DMS153 (cell line): ENCODE measurements at places on chromosomes 3 and 15.

- no peak for DNase-seq
These were observed 103.5 kb downstream of the UBE3A start for GRCh38 chr15:25335279-25335678.

- no peak for DNase-seq
These were observed 734.3 kb upstream of the CFAP20DC start for GRCh38 chr3:59784164-59784563.

DNA sequence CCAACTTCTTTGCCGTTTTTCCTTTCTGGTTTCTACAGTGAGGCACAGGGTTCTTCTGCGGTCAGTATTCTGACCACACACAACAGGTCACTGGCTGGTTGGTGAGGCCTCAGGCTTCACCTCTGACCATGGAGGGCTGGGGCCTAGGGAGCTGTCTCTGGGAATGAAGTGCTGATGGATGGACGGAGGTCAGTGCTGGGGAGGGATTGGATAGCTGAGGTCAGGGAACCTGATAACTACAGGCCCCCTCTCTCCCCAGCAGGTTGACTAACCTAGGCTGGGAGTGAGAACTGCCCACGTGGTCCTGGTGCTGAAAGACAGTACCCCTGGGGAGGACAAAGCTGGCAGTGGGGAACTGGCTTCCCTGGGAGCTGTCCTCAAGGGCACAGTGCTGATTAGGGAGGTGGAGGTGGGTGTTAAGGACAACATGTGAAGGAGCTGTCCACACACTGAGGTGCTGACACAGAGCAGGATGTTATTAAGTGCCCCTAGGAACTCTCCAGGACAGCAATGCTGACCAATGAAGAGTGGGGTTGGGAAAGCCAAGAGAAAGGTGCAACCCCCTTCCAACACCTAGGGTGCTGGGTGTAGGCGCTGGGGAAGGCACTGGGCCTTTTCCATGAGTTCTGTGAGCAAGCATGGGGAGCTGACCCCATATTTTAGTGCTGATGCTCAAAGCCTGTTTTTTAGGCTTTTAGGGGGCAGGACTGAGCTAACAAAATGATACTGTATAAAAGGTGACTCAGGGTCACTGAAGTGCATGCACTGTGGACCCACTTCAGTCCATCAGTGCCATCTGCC, 45.2 kb downstream of the ATP2B2 start:
- no peak for DNase-seq

DNA sequence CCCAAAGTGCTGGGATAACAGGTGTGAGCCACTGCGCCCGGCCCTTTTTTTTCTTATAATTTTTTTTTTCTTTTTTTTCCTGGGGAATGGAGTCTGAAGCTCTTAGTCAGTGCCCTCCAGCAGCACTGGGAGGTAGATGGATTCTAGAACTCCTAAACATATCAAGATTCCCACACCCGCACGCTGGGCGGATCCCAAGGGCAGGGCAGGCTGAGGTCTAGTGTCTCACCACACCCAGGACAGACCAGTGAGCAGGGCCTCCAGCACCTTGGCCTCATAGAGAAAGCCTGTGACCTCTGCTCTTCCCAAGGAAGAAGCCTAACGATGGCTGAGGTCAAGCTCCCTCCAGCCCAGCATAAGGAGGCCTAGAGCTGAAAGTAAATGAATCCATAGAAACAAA, 153.7 kb upstream of the MEF2A start:
- no peak for DNase-seq

GRCh38 chr3:144109944-144110343, 138.3 kb downstream of the DIPK2A start:
- DNase-seq: no peak

DNA sequence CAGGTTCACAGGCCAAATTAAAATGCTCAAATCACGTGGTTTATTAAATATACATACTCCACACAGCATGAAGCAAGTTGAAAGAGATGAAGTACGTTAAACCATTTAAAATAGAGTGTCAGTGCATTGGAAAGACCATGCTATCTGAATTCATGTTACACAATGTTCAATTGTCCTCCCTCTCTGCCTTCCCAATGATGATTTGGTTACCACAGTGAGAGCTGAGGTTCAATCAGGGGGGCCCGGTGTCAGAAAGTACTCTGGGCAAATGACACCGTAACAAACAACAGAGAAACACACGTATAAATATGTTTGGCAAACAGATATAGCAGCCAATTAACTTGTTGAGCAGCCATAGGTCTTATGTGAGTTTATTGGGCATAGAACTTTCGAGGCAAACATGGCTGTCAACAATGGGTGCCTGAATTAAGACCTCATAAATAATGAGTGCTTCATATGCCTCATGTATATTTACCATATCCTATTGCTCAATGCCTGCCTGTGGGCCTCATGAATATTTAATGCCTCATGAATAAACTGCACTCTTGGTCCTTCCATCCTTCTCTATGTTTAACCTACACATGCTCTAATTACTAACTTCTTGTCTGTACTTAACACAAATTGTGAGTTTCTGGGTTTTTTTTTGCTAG, 641.5 kb downstream of the PLOD2 start:
- DNase-seq: peak; percentile 91

DNA sequence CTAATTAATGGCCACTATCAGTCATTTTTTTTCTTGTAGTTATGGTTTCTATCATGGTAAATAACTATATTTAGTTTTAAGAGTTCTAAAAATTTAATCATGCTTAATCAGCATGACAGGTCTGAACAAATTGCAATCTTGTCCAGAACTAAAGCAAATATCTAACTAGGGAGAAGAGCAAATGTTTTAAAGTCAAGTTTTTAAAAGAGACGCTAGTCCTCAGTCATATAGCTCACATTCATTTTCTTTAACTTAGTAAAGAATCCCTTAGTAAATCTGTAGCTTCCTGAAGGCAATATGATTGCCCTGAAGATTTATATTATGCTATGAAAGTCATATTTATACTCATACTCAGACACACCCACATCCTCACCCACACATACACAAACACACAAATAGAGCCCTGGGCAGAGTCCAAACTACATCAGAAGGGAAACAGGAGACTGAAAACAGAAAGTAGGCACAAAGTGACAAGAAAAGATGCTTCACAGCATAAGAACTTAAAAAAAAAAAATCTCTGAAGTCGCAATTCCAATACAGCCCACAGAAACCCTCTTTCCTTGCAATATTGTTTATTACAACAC, 1149.1 kb downstream of the SI start:
- no peak for DNase-seq

DNA sequence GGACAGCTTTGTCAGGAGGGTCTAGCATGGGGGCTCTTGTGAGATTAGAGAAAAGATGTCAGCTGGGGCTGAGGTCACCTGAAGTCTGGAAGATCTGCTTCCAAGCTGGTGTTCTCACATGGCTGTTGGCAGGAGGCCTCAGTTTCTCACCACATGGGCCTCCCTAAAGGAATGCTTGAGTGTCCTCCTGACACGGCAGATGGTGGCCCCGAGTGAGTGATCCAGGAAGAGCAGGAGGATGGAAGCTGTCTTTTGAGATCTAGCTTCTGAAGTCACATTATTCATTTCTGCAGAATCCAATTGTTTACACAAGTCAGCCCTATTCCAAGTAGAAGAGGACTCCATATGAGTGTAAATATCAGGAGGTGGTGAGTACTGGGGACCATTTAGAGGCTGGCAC, 344.0 kb upstream of the PROK2 start:
- DNase-seq: no peak

GRCh38 chr3:124395162-124395561, 335.1 kb upstream of the UMPS start:
- DNase-seq: no peak

GRCh38 chr3:147672436-147672835, 263.3 kb downstream of the ZIC1 start:
- DNase-seq: no peak

GRCh38 chr3:13466781-13467180, 13.3 kb upstream of the HDAC11 start:
- DNase-seq: no peak

DNA sequence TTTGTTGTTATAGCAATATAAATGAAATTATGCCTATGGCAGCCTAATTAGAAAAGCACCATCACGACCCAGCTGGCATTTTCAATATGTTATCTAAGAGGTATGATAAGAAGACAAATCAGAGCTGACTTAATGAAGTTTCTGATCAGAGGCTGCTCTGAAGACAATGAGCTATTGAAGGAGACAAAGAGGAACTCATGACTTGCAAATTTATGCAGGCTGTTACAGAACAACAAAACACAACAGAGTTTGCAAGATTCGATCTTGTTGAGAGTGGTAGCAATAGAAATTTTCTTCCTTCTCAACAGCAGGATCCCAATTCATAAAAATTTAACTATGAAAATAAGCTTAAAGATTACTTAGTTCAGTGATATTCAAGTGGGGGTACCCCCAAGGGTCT, 7.7 kb downstream of the CCDC54 start:
- DNase-seq: no peak

DNA sequence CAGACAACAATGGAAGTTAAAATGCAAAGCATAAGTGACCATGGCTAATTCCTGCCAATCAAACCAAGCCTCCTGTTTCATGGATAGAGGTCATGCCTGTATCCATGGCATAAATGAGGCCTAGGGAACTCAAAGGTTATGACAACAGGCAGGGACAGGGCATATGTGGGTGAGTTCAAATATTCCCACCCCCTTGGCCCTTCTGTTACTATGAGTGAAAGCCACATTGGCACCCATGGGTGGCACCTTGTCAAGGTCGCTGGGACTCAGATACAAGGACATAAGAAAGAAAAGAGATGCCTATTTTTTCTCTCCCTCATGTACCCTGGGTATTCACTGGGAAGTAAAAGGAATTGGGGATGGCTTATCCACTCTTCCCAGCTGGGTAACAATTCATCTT, 25.3 kb upstream of the TMEM45A start:
- DNase-seq: no peak

- DNase-seq: no peak
These were observed 7.2 kb upstream of the GMPS start for GRCh38 chr3:155863072-155863784.

DNA sequence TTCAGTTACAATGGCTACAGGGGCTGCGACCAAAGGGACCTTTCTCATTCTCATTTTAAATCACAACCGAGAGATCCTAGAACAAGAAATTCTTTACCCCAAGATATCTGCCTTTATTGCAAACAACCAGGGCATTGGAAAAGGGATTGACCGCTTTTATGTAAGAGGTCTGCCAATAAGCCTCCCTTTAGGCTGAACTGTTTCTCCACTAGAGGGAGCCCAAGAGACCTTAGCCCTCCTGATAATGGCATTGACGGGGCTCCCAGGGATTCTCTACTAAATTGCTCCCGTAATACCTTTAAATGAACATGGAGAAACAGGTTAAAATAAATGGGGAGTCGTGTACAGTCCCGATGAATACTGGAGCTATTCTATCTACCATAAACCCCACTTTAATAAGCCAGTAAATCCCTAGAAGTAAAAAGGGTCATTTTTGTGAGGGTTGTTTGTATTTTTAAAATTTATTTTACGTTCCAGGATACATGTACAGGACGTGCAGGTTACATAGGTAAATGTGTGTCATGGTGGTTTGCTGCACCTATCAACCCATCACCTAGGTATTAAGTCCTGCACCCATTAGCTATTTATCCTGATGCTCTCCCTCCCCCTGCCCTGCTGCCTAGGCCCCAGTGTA, 7.5 kb upstream of the IGSF10 start:
- peak; percentile 7 for DNase-seq

DNA sequence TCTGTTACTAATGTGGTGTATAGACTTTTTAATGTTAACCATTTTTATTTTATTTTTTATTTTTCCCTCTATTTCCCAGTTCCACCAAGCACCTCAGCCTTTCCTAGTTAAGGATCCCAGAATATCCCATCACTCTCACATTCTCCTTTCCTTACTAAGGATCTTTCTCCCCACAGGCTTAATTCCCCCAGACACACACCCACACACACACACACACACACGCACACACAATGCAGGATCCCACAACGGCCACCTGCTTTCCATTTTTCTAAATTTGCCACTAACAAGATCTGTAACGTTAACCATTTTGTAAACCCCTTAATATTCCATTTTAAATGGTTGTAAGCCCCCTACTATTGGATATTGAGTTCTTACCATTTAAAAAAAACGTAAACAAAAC, 404.1 kb downstream of the ZIC1 start:
- no peak for DNase-seq

DNA sequence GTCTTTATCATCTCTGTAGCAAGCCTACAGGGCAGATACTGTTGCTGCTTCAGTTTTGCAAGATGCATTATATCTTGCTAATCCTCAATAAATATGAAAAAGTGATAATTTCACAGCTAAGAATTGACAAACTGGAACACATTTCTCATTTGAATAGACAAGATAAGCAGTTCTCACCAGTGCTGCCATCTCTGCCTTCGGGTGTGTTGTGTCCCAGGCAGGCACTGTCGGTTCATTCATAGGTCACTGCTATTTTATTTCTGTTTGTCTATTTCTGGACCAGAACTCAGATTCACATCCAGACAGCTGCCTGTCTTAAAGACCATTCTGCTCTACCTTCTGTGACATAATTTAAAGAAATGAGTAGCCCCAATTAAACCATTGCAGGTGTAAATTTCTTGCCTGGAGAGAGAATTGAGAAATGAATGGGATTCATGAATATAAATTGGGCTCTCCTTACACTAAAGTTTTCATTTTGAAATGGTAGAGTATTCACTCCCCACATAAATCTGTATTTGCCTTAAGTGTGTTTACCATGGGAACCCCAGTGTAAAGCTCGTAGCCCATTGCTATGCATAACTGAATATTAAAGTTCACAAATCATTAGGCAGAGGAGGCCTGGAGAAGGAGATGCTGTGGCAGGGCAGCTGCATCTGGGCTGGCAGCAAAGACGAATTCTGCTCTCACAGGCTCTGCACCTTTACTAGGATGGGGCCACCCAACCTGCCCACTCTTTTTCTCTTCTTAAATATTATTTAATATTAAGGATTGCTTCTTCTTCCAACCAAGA, 149.9 kb downstream of the ARPP21 start:
- no peak for DNase-seq

- DNase-seq: no peak
These were observed 77.4 kb downstream of the LSAMP start for GRCh38 chr3:116367761-116368395.

GRCh38 chr3:70249509-70250160, 62.8 kb downstream of the MDFIC2 start:
- DNase-seq: no peak

DNA sequence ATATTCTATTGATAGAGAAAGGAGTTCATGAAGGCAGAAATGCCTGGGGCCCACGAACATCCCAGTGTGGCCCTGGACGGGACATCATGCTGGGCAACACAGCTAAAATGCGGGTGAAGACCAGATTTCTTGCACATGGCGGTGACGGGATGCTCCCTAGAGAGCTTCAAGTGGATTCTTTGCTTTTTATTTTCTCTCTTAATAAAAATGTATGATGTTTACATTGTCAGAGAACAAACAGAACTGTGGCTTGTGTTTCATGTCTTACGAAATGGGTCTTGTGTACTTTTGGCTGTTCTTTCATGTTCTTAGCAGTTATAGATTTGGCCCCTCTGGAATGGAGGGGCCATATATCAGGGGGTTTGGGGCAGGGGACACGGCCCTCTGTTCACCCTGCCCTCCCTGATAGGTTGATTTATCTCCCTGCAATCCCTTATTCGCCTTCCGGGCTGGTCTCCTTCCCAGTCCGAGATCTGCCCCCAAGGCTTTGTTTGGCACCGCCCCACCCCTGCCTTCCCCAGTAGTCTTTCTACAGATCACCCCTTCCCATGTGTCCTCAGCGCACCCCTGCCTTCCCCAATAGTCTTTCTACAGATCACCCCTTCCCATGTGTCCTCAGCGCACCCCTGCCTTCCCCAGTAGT, 68.7 kb upstream of the CGNL1 start:
- peak; percentile 35 for DNase-seq

GRCh38 chr15:67456677-67457529, 64.0 kb upstream of the C15orf61 start:
- DNase-seq: peak; percentile 29

- no peak for DNase-seq
These were observed 23.8 kb upstream of the ABI3BP start for GRCh38 chr3:101017017-101017416.
